Lung microvascular endothelial cell (primary cell): ENCODE measurements at places on chromosomes 2 and 18. TPM values are rescaled to one million over a fixed set of nuclear protein-coding genes. Genes with fewer than 3 reads are reported as not detected.

PXDN gene
- 140 and 179 TPM in 2 replicates for total RNA-seq

ANKRD30BL gene
- total RNA-seq, result not detected in 2 replicates

HRH4 gene
- not detected in 2 replicates for total RNA-seq

KCNG2 gene
- 0.44 and 1.4 TPM in 2 replicates for total RNA-seq

NPAS2 gene
- 4.8 and 11.7 TPM in 2 replicates for total RNA-seq

EML4 gene
- 12.5 and 14.6 TPM in 2 replicates for total RNA-seq

SCYGR4 gene
- total RNA-seq, result not detected in 2 replicates

SERPINB12 gene
- not detected in 2 replicates for total RNA-seq

SLC40A1 gene
- 100 and 283 TPM in 2 replicates for total RNA-seq

MAP2 gene
- 0.79 and 8.1 TPM in 2 replicates for total RNA-seq

B3GNT7 gene
- total RNA-seq, result 4.4 and 20.4 TPM in 2 replicates

ITPRIPL1 gene
- total RNA-seq, result 2.0 and 3.6 TPM in 2 replicates

SMYD5 gene
- total RNA-seq, result 9.4 and 11.1 TPM in 2 replicates

FAP gene
- under 0.01 and 0.20 TPM in 2 replicates for total RNA-seq

CD207 gene
- total RNA-seq, result under 0.01 TPM in 1 of 2 replicates, not detected in the other

UNC50 gene
- 30.7 and 44.8 TPM in 2 replicates for total RNA-seq

KIF5C gene
- total RNA-seq, result under 0.01 TPM in 2 replicates

C2orf80 gene
- not detected in 2 replicates for total RNA-seq

HDLBP gene
- total RNA-seq, result 591 and 619 TPM in 2 replicates
